Nucleus accumbens (tissue), 56 donors: ENCODE measurements at places on chromosomes 6 and 20.

DNA sequence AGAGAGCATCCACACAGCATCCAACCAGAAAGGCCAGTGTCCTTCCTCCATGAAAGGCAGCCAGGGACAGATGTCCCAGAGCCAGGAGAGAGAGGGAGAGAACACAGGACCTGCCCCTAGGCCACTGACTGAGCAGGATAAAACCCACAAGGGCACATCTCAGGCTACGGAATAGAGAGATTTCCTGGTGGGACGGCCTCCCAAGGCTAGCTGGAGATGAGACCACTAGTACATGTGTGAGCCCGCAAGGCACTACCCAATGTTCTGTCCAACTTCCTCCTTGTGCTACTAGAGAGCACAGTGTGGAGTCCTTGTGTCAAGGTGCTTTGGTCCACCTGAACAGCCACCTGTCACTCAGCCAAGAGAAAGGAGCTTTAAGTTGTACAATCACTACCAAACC lies 44.2 kb downstream of the PLCG1 start:
- DNase-seq = no peak

GRCh38 chr20:19492687-19493336 lies 265.2 kb upstream of the RIN2 start:
- DNase-seq = no peak

- no peak for DNase-seq
Observed at GRCh38 chr20:46164254-46164653, 46.1 kb downstream of the CD40 start.

DNA sequence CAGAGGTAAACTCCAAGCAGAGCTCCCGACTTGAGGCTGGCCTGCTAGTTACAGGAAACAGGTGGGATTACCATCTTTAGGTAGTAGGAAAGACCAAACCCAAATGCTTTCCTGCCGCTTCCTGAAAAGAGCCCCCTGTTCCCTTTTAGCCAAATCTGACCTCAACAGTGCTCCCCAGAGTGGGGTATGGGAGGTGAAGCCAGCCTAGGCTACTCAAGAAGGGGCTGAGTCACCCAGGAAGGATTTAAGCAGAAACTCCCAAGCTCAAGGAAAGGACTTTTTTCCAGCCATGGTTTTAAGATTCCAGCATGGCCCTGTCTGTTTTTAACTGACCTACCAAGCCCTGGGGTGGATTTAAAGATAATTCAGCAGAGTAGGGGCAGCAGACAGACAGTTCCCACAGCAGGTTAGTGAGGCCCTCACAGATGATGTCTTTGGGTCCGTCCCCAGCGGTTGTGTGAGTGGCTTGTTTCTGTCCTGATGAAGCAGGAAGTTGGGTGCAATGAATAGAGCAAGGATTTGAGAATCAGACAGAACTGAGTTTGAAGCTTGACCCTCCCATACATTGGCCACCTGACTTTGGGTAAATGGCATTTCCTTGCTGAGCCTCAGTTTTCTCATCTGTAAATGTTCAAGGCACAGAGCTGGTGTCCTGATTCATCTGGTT lies 76.9 kb upstream of the MAFB start:
- no peak for DNase-seq

DNA sequence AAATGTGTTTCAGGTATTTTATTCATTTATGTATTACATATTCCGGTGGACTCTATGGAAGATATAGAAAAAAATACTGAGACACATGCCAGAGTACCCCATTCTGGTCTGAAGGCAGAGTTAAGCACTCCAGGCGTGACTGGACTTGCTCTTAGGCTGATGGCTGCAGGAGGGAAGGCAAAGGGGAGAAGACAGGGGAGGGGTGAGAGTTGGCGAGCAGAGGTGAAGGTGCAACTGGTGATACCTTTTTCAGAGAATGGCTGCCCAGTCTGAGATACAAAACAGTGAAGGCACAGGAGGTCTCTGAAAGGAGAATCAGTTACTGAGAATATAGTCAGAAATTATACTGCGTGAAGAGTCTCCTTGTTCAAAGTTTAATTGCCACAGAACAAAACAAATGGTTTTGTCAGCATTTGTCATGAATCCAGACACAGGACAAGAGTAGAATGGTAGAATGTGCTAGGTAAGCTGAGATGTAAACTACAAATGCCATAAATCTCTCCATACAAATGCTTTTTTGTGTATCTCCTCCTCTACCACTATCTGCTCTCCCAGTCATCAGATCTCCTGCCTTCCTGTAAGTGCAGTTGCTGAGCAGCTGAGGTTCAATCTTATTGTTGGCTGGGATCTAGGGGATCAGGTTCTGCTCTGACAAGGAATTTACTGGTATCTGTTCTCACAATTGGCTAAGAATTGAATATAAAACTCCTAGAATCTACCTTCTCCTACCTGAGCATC lies 104.2 kb upstream of the DST start:
- DNase-seq = no peak

DNA sequence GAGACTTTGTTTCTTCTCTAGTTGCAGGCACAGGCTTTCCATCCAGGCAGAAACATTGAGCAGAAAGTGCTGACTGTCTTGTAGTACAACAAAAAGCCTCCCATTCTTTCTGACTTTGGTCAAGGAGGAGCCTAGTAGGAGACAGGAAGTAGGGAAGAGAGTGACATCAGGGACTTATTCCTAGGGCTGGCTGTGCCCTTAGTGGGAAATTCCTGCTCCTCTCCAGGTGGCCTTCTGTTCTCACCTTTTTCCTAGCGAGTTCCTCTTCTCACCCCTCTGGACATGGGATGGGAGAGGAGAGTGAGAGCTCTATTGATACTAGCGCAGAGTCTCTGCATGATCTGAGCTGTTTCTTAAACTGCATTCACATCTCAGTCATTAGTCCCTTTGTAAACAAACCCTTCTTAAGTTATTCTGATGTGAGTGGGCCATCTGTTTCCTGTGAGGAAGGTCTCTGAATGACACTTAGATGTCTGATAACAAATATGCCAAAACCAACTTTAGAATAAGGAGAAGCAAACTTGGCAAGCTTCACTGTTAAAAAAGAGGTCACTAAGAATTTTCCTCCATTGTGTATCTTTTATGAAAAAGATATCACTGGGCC lies 455.0 kb downstream of the GJA1 start:
- DNase-seq = no peak

- DNase-seq = no peak
Observed at GRCh38 chr6:130547723-130548122, 181.9 kb downstream of the TMEM200A start.

- DNase-seq = no peak
Observed at GRCh38 chr6:135759831-135760230, 91.7 kb upstream of the PDE7B start.

GRCh38 chr20:10508060-10508459 lies 73.0 kb downstream of the SLX4IP start:
- no peak for DNase-seq
